ENCODE measurements at places on chromosomes 7 and 10.

GRCh38 chr10:116451711-116452337 is 24.2 kb downstream of the PNLIPRP3 start:
- DNase-seq: no peak

GRCh38 chr7:117810642-117811512 is 62.4 kb downstream of the CTTNBP2 start:
- DNase-seq: no peak

DNA sequence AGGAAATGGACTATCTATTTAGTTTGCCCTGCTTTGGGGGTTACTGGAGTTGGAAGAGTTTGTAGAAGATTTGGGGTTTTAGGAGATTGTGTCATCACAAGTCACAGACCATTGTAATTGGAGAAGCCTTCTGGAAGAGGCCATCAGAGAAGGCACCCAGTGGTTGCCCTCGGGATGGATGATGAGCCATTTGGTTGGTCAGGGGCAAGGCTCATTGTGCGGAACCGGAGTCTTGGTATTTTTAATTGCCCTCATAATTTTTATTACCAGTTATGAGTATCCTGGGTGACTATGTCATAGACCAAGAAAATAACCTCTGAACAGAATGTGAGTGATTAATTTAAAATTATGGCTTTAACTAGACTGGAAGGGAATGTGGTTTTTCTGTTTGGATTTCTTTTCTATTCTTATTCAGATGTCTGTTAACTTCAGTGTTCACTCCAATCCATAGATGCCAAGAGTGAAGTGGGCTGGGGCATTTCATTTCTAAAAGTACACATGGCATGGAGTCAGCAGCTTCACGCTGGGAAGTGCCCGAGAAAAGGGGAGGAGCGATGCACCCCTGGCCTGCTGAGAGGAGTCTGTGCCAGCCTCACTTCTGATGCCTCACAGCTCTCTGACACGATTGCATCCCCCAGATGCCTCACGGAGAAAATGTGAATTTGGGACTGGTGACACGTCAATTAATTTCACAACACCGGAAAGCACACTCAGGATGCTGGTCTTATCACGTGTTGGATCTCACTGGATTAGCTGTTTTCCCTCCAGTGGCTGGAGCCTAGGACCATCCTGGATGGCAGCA is 225.6 kb upstream of the IGFBP3 start:
- no peak for DNase-seq

GRCh38 chr7:143458263-143458662 is 15.0 kb downstream of the TAS2R60 start:
- DNase-seq: no peak

- no peak for DNase-seq
Measured at GRCh38 chr7:2165239-2165609, 67.5 kb downstream of the MAD1L1 start.

GRCh38 chr10:88270871-88271713 is 312.0 kb downstream of the RNLS start:
- no peak for DNase-seq

GRCh38 chr10:125149036-125149679 is 11.2 kb downstream of the CTBP2 start:
- no peak for DNase-seq

DNA sequence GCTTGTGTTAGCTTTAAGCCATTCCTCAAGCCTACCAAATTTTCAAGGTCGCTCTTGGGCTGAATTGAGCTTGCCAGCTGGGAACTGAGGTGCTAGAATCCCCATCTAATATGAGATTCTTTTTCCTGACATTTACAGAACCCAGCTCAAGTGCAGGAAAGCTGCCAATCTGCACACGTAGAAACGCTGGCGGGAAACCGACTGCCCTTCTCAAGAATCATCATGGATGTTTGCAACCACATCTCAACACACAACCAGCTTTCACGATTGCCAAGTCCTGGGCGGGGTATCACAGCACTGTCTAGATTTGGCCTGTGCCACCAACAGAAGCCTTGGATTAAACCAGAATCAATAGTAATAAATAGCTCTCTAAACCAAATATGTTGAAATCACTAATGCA is 203.7 kb downstream of the DIP2C start:
- no peak for DNase-seq

GRCh38 chr7:87833130-87833529 is 43.0 kb downstream of the SLC25A40 start:
- DNase-seq: no peak

DNA sequence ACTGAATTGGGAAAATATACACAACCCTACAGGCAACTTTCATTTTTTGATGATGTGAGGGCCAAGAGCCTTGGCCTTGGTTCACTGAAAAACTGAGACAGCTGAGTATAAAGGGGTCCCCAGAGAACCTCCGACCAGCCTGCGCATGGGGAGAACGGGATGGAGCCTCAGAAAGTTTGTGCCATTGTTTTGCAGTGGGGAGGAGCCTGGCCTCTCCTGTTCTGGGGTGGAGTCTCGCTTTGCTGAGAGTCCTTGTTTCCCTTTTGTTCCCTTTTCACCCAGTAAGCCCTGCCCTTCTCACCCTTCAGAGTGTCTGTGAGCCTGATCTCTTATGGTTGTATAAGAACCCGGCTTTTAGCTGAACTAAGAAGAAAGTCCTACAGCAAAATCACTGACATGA is 193.2 kb upstream of the AKR1E2 start:
- no peak for DNase-seq

DNA sequence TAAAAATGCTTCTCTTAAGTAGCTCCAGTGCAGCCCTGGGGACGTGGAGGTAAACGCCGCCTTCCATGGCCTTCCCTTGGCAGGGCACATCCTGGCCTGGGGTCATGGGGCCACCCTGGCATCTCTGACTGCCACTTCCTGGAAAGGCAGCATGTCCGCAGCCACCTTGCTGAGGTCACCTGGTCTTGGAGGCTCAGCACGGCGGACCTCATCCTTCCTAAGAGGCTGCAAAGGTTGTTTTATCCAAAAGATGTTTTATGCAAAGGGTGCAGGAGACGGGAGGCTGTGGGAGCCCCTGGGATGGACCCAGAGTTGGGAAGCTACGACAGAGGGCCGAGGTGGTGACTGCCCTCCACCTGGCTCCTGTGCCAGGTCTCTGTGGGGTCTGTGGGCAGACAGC is 106.0 kb downstream of the TCERG1L start:
- DNase-seq: no peak

All from stimulated activated CD4-positive, alpha-beta T cell treated with anti-CD3 and anti-CD28 coated beads, Interleukin-1b, Interleukin-23, amount 100 ng/mL, for 24 hours (primary cell).